ENCODE measurements at places on chromosomes 16 and 17. TPM values are rescaled to one million over a fixed set of nuclear protein-coding genes. Genes with fewer than 3 reads are reported as not detected.

Gene KRT9
- not detected for total RNA-seq

Gene KDM6B
- 0.48 TPM for total RNA-seq

Gene CD300A
- total RNA-seq: 7.2 TPM

Gene CBLN1
- not detected for total RNA-seq

Gene LCMT1
- 64.0 TPM for total RNA-seq

Gene HS3ST2
- total RNA-seq: 0.48 TPM

Gene SCGB1C2
- not detected for total RNA-seq

Gene CACNG5
- total RNA-seq: not detected

Gene SRRM2
- 123 TPM for total RNA-seq

Gene ITGA2B
- 4.3 TPM for total RNA-seq

Gene DCUN1D3
- total RNA-seq: 45.0 TPM

Gene ZPBP2
- total RNA-seq: 5.3 TPM

Gene BCO1
- total RNA-seq: not detected

Gene SEPTIN12
- total RNA-seq: not detected
